Metanephros (tissue), 2 donors: ENCODE measurements at places on chromosomes 6 and 20. TPM values are rescaled to one million over a fixed set of nuclear protein-coding genes. Genes with fewer than 3 reads are reported as not detected.

Gene CD93
- total RNA-seq, result 70.4 TPM

Gene ASIP
- not detected for total RNA-seq

Gene CST4
- total RNA-seq, result not detected

Gene KCNS1
- total RNA-seq, result 0.76 TPM

Gene CDH22
- 0.41 TPM for total RNA-seq

Gene TNFRSF6B
- total RNA-seq, result 4.3 TPM
